ENCODE measurements at places on chromosomes 7 and 10. TPM values are rescaled to one million over a fixed set of nuclear protein-coding genes. Genes with fewer than 3 reads are reported as not detected.

The EGR2 gene
- 1.6 TPM for total RNA-seq

The ACTR3C gene
- 7.3 TPM for total RNA-seq

The CDHR1 gene
- total RNA-seq, result 1.2 TPM

The TBXAS1 gene
- total RNA-seq, result 3.4 TPM

The CPA5 gene
- total RNA-seq, result not detected

The OR6B1 gene
- total RNA-seq, result not detected

The TACC2 gene
- 16.1 TPM for total RNA-seq

The GRM8 gene
- total RNA-seq, result 3.7 TPM

The APBB1IP gene
- 0.94 TPM for total RNA-seq

The GNAT3 gene
- not detected for total RNA-seq

The PSAP gene
- total RNA-seq, result 385 TPM

The CASTOR2 gene
- 63.0 TPM for total RNA-seq

The THSD7A gene
- total RNA-seq, result 41.0 TPM

The ATOH7 gene
- 1.4 TPM for total RNA-seq

The FAM20C gene
- 18.1 TPM for total RNA-seq

The ELAPOR2 gene
- total RNA-seq, result 41.8 TPM

The CFAP46 gene
- total RNA-seq, result 1.9 TPM

The ASIC3 gene
- 0.62 TPM for total RNA-seq

The VAX1 gene
- total RNA-seq, result 1.2 TPM

The CRTAC1 gene
- 11.2 TPM for total RNA-seq

The ACSM6 gene
- total RNA-seq, result not detected

The MMRN2 gene
- 4.8 TPM for total RNA-seq

The PLAC9 gene
- total RNA-seq, result 1.6 TPM

The HSPB1 gene
- 2.7 TPM for total RNA-seq

The NANOS1 gene
- 4.8 TPM for total RNA-seq

The CCDC3 gene
- total RNA-seq, result 12.8 TPM

The MRLN gene
- not detected for total RNA-seq

The NAT16 gene
- 1.2 TPM for total RNA-seq

The ADAM12 gene
- 4.7 TPM for total RNA-seq

The SBDS gene
- 52.4 TPM for total RNA-seq

The ARID5B gene
- 27.6 TPM for total RNA-seq

The LBX1 gene
- total RNA-seq, result not detected

The ATP6V1F gene
- total RNA-seq, result 61.8 TPM

The OR2F1 gene
- not detected for total RNA-seq

The MKLN1 gene
- total RNA-seq, result 64.7 TPM

The AOAH gene
- 3.6 TPM for total RNA-seq

The TMEM270 gene
- not detected for total RNA-seq

The KLF14 gene
- not detected for total RNA-seq

The NUDCD3 gene
- 124 TPM for total RNA-seq

The SLC39A12 gene
- total RNA-seq, result 2.2 TPM

The PNLIPRP2 gene
- total RNA-seq, result not detected

The CYP3A5 gene
- total RNA-seq, result 1.6 TPM

The AHCYL2 gene
- 22.8 TPM for total RNA-seq

The FAM131B gene
- total RNA-seq, result 91.1 TPM

The THAP5 gene
- total RNA-seq, result 81.7 TPM

The LIPJ gene
- total RNA-seq, result 3.4 TPM

The CTTNBP2 gene
- 39.0 TPM for total RNA-seq

The FGFR2 gene
- total RNA-seq, result 71.9 TPM

The ITPRIP gene
- 1.6 TPM for total RNA-seq

The HOXA13 gene
- not detected for total RNA-seq

The MYOZ1 gene
- total RNA-seq, result 0.78 TPM
